ENCODE measurements at places on chromosomes 12 and 14.

DNA sequence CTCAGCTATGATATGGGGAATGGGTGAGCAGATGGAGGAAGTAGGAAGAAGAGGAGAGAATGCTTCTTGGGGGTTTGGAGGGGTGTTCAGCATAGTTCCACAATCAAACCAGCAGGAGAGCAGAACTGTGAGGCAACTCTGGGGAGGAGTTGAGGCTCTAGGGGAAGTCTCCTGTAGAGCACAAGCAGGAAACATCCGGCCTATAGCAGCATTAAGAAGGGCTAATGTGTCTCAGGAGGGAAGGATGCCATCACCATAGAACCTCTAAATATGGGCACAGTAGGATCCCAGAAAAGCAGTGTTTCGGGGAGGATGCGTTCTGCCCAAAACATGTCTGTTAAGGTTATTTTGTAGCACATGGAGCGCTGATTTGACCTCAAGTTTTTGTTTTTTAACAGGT is 8.4 kb upstream of the SALL2 start:
- no peak for DNase-seq

GRCh38 chr14:21275261-21275858 is 4.5 kb upstream of the RPGRIP1 start:
- no peak for DNase-seq

- no peak for DNase-seq
Measured at GRCh38 chr14:89194376-89194775, 222.7 kb downstream of the FOXN3 start.

GRCh38 chr12:49696723-49697122 is 10.5 kb downstream of the FMNL3 start:
- no peak for DNase-seq

- peak; percentile 12 for DNase-seq
Measured at GRCh38 chr12:99529966-99530365, 117.6 kb upstream of the GARIN6 start.

DNA sequence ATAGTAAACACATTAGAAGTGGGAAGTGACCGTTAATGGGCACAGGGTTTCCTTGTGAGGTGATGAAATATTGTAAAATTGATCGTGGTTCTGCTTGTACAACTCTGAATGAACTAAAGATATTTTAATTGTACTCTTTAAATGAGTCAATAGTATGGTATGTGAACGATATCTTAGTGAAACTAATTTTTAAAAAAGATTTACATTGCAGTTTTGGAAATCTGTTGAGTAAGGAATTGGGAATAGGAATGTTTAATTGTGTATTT is 1.7 kb downstream of the ZNF410 start:
- no peak for DNase-seq

DNA sequence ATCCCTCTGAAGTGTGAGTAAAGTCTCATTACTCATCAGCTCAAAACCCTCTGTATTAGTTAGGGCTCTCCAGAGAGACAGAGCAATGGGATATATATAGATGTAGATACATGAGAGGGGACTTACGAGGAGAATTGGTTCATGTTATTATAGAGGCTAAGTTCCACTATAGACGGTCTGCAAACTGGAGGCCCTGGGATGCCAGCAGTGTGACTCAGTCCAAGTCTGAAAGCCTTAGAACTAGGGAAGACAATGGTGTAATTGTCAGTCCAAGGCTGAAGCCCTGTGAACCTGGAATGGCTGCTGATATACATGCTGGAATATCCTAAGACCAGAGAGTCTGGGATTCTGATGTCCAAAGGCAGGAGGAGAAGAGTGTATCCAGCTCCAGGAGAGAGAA is 57.3 kb upstream of the CEP83 start:
- no peak for DNase-seq

DNA sequence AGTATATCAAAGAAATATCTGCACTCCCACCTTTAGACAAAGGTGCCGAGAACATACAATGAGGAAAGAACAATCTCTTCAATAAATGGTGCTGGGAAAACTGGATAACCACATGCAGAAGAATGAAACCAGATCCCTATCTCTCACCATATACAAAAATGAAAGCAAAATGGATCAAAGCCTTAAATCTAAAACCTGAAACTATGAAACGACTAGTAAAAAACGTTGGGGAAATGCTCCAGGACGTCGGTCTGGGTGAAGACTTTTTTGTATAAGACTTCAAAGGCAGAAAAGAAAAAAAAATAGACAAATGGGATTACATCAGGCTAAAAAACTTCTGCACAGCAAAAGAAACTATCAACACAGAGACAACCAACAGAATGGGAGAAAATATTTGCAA is 83.8 kb downstream of the PPM1A start:
- DNase-seq, result no peak

DNA sequence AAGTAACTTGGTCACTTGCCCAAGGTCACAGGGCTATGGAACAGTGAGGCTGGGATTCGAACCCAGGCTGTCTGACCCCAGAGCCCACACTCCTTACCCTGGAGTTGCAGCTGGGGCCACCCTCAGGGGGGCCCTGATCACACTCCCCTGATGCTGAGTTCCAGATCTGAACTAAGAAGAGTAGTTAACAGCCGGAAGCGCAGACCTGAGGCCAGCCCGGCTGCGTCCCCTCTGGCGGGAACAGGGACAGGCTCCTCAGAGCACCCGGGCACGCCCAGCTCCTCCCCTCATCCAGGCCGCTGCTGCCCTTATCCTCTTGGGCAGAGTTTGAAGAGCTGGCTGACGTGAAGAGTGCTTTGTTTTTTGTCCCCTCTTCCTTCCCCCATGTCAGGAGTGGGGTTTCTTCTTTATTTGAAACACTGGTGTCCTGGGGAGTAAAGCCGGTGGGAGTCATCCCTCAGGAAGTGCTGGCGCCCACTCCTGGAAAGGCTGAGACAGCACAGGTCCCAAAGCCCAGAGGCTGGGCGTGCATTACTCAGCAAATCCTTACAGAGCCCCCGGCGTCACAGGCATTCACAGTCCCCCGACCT is 8.7 kb downstream of the PHB2 start:
- no peak for DNase-seq

GRCh38 chr14:98944989-98945388 is 327.0 kb downstream of the BCL11B start:
- no peak for DNase-seq

DNA sequence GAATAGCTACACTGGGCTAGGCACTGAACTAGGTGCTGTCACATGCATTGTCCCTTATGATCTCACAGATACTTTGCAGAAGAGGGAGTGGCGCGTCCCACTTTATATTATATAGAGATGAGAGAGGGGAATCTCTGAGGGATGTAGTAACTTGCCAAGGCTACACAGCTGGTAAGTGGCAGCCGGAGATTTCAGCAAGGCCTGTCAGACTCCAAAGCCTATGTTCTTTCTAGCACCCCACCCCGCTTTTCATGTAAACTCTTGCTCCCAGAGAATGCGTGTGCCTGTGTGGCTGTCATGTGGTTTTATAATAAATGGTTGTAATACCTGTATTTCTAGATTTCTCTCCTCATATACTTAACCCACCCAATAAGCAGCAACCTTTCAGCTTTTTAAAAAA is 39.1 kb downstream of the WDR20 start:
- DNase-seq, result no peak

DNA sequence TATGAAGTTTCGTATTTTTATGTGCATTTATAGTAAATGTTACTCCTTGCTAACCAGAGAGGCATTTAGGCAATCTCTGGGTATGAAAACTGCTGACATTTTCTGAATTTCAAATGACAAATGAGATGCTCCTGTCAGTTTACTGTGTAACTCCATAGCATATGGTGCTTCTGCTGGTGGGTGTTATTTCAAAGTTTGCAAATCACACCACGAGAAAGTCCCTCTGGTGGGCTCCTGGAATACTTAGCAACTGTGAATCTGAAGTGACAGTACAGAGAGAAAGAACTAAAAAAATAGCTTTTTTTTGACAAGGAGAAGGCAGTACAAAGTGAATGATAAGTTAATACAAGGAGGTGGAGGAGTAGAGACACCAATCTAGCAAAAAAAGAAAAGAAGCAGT is 161.5 kb downstream of the DERA start:
- no peak for DNase-seq

- DNase-seq, result no peak
Measured at GRCh38 chr12:123148655-123149054, 2.2 kb downstream of the PITPNM2 start.

DNA sequence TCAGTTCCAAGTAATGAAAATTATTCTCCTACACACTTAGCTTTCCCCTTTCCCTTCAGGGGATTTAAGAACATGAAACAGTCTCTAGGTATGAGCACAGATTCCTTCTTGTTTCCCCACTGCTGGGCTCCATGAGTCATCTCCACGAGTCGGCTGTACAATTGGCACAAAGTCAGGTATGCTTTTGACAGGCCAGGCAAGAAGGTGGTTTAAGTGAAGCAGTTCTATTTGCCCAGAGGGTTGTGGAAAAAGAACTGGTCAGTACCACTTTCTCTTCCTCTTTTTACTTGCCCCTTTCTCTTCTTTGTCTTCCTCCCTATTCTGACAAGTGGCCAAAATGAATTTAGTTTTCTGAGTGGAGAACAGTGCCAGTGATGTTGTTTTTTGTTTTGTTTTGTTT is 16.3 kb downstream of the DYNC1H1 start:
- DNase-seq, result peak; percentile 98

- no peak for DNase-seq
Measured at GRCh38 chr12:119486599-119487154, 106.9 kb upstream of the TMEM233 start.

DNA sequence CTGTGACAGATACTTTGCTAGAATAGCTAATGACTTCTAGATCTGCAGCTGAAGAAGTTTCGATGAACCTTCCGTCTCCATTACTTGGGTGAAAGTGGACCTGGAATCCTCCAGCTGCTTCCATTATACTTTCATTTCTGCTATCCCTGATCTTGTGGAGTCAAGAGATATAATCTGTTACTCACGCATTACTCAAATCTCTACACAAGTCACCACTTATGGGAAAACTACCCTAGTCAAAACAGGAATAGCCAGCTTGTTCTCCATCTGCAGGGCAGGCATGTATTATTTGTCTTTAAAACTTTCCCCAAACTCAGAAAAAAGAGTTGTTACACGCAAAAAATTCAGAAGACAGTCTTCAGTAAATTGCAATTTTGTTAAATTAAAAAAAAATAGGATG is 2.8 kb upstream of the KTN1 start:
- DNase-seq, result no peak

DNA sequence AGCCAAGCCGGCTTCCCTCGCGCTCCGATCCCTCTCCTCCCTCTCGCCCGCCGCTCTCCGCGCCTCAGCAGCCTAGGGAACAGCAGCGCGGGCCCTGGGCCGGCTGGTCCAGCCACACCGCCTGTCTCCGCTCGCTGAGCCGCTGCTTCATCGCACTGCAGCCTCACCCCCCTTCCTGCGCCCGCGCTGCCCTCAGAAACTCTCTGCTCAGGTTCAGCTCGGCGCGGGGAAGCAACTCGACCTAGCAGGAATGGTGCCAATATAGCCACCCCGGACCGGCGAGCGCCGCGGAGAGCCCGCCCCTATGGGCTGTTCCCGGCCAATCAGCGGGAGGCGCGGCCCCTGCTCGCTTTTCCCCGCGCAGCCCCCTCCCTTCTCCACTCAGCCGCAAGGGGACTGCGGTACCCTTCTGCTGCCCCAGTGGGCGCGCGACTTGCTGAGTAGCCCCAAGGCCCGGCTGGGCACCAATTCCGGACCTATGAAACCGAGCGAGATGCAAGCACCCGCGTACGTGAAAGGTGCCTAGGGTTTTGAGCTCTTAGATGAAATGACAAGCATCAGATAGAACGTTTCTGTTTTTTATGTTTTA is at the start of gene ADAMTS20:
TSS of gene ADAMTS20 (minus strand) at position 233 of the 589 bp plus-strand sequence. CDS start 282 bp downstream, outside the sequence.
- DNase-seq, result no peak

DNA sequence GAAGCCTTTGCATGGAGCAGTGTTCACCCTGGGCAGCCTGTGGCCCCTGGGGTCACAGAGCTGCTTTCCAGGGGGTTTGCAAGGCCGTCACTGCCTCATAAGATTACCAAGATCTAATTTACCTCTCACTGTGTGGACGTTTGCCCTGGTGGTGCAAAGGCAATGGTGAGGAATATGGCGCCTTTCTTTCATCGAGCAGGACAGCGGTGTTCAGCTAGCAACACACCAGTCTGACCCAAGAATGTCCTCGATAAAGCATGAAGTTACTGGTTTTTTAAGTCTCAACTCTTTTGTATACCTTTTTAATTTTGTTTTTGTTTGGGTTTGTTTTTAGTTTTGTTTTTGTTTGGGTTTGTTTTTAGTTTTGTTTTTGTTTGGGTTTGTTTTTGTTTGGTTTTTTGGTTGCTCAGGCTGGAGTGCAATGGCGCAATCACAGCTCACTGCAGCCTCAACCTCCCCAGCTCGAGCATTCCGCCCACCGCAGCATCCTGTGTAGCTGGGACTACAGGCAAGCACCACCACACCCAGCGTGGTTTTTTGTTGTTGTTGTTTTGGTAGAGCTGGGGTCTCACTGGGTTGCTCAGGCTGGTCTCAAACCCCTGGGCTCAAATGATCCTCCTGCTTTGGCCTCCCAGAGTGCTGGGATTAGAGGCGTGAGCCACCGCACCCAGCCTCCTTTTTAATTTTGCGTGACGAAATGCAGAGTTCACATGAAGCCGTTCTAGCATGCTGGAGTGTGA is 57.9 kb downstream of the PPP2R5C start:
- no peak for DNase-seq

DNA sequence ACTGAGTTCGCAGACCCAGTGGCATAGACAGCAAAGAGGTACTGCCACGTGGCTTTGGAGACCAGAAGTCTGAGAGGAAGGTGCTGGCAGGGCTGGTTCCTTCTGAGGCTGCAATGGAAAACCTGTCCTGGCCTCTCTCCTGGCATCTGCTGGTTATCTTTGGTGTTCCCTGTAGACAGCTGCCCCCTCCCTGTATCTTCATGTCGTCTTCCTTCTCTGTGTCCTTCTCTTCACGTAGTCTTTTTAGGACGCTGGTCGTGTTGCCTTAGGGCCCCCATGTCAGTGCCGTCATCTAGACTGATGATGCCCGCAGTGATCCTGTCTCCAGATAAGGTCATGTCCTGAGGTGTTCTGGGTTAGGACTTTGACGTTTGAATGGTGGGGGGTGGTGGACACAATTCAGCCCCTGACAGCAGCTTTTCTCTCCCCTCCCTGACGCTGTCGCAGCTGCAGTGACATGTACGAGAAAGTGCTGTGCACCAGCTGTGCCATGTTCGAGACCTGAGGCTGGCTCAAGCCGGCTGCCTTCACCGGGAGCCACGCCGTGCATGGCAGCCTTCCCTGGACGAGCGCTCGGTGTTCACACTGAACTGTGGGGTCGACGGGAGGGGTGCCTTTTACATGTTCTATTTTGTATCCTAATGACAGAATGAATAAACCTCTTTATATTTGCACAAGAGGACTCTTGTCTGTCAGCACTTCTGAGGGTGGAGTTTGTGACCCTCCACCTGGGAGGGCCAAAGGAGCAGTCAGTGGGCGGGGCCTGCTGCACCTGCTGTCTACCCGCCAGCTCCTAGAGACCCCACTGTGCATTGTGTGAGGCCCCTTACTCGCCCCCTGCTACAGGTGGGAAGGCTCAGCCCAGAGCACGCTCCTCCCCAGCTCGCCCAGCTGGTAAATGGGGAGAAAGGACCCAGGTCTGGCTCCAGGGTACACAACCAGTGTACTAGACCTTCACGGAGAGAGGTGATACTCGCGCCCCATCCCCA is 6.3 kb downstream of the SIVA1 start:
- no peak for DNase-seq

All from BJ (cell line).